ENCODE measurements at places on chromosomes 1 and 21. TPM values are rescaled to one million over a fixed set of nuclear protein-coding genes. Genes with fewer than 3 reads are reported as not detected.

Gene PRKCZ
- total RNA-seq = 58.3 TPM

Gene HRNR
- not detected for total RNA-seq

Gene KIAA1614
- total RNA-seq = 5.6 TPM

Gene AIM2
- total RNA-seq = 23.4 TPM

Gene OR2T29
- total RNA-seq = not detected

Gene CELA3A
- not detected for total RNA-seq

Gene PODN
- total RNA-seq = 1.2 TPM

Gene CALML6
- not detected for total RNA-seq

Gene DNMT3L
- not detected for total RNA-seq

Gene MAP3K21
- total RNA-seq = 4.1 TPM

Gene RGS7
- total RNA-seq = 19.7 TPM

Gene AIRE
- total RNA-seq = not detected

Gene DDOST
- total RNA-seq = 90.0 TPM

Gene DIRAS3
- total RNA-seq = 0.94 TPM

Gene AADACL4
- not detected for total RNA-seq

Gene FLG2
- total RNA-seq = not detected

Gene PSEN2
- 28.2 TPM for total RNA-seq

Gene SPRR4
- total RNA-seq = not detected

Gene SPEN
- total RNA-seq = 80.0 TPM

Gene TMEM82
- not detected for total RNA-seq

Gene TFB2M
- 17.0 TPM for total RNA-seq

Gene EDARADD
- 6.1 TPM for total RNA-seq

Gene VCAM1
- total RNA-seq = 24.3 TPM

Gene LORICRIN
- total RNA-seq = not detected

Gene SMIM1
- total RNA-seq = 2.0 TPM

Gene MTX1
- total RNA-seq = 15.3 TPM

Gene DMBX1
- total RNA-seq = not detected

Gene RAB42
- 1.6 TPM for total RNA-seq

Gene POU3F1
- total RNA-seq = 9.4 TPM

Gene TEDDM1
- not detected for total RNA-seq

Gene OR10K2
- not detected for total RNA-seq

Gene REN
- not detected for total RNA-seq

Gene TMEM61
- 0.16 TPM for total RNA-seq

Gene CSMD2
- 38.4 TPM for total RNA-seq

Gene ADAMTS1
- 7.5 TPM for total RNA-seq

Gene C1orf94
- total RNA-seq = 0.31 TPM

Gene ADGRB2
- 75.0 TPM for total RNA-seq

Gene FALEC
- 1.1 TPM for total RNA-seq

Gene LCE3D
- total RNA-seq = not detected

Gene GPATCH2
- 40.2 TPM for total RNA-seq

Gene ELF3
- total RNA-seq = 0.31 TPM

Gene PRKAA2
- total RNA-seq = 35.2 TPM

Gene TMPRSS15
- total RNA-seq = not detected

Gene B3GALT5
- 0.62 TPM for total RNA-seq
